A549 treated with dexamethasone at 1 μM for 4 hours (cell line): ENCODE measurements at places on chromosomes 13 and 19. TPM values are rescaled to one million over a fixed set of nuclear protein-coding genes. Genes with fewer than 3 reads are reported as not detected.

Gene PLPPR3
- 2.6 to 5.1 TPM (median 3.6 TPM) in 5 replicates for total RNA-seq

Gene C19orf81
- 5.2 to 7.6 TPM (median 6.2 TPM) in 5 replicates for total RNA-seq

Gene REEP6
- total RNA-seq = 4.1 to 6.0 TPM (median 5.6 TPM) in 5 replicates

Gene MAU2
- total RNA-seq = 9.0 to 14.4 TPM (median 12.5 TPM) in 5 replicates

Gene ZNF83
- total RNA-seq = 0.08 to 0.11 TPM (median 0.08 TPM) in 4 of 5 replicates, not detected in the other

Gene COL4A1
- 80.9 to 116 TPM (median 104 TPM) in 5 replicates for total RNA-seq

Gene ZNF112
- 1.3 to 2.6 TPM (median 1.9 TPM) in 5 replicates for total RNA-seq

Gene SRRM5
- 0.43 to 1.1 TPM (median 0.86 TPM) in 5 replicates for total RNA-seq

Gene ZNF610
- not detected in 5 replicates for total RNA-seq

Gene TMEM238
- 2.4 to 7.0 TPM (median 4.2 TPM) in 5 replicates for total RNA-seq

Gene SIGLEC12
- total RNA-seq = not detected in 5 replicates
